ENCODE measurements at places on chromosomes 2 and 18.

DNA sequence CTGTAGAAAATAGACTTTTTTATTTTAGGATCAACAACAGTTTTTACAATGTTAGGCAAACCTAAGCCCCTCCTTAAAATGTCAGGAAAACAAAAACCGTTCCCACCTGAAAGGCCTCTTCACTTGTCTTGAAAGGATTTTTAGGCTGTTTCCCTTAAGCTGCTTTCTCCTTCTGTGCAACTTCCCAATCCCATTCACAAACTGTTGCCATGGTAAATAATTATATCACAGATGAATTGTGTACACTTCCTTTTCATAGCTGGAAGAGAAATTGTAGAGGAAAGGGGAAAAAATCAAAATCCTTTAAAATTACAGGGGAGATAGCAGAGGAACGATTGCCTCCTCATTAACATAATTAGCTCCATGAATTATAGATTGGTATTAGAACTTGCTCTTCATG is 1488.0 kb upstream of the CELF4 start:
- no peak for DNase-seq

DNA sequence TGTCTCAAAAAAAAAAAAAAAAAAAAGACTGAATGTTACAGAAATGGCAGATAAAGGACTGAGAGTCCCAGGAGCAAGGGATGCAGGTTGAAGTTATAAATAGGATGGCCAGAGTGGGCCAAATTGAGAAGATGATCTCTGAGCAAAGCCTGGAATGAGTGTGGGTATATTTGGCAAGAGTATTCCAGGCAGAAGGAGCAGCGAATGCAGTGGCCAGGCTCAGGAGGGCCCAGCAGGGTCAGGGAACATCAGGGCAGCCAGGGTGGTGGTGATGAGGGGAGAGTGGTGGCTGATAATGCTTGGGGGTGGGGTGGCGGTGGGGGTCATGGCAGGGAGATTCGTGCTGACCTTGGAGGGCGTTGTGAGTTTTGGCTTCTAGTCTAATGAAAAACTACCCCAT is 141.3 kb upstream of the AGAP1 start:
- no peak for DNase-seq

DNA sequence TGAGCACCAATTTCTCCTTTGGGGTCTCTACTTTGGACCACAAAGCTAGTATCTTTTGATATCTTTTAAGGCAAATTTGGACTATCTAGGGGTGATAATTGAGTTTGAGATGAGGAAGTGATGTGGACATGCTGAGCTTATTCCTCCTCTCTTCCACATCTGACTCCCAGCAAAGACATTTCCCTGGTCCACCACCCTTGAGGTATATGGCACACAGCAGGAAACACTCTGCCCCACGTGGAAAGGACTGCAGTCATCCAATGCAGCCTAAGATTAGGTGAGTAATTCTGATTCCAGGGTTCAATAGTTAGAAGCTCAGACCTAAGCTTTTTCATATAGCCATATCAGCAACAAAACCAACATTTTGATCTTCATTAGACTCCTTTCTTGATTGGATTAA is 290.1 kb upstream of the CHAC2 start:
- no peak for DNase-seq

GRCh38 chr2:170714381-170715061 is 616 bp upstream of the SP5 start:
- peak; percentile 18 for DNase-seq

DNA sequence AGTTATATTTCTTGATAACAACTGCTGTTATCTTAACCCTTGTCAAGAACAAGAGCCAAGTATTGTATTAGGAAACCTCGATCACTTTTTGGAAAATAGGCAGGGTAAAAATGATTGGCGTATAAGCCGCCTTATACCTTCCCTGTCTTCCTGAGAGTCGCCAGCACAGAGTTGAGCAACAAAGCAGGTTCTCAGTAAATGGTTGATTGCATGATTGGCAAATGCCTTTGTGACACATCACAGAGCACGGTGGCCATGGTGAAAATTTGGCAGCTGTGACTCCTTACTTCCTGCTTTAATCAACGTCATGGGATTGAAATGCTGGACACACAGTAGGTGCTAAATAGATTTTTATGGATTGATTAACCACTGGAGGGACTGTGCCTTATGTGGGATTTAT is 3.9 kb upstream of the KLHL29 start:
- no peak for DNase-seq

- no peak for DNase-seq
Measured at GRCh38 chr2:108491848-108492247, 42.4 kb upstream of the LIMS1 start.

- DNase-seq: no peak
Measured at GRCh38 chr2:44852594-44852993, 88.9 kb upstream of the SIX3 start.

DNA sequence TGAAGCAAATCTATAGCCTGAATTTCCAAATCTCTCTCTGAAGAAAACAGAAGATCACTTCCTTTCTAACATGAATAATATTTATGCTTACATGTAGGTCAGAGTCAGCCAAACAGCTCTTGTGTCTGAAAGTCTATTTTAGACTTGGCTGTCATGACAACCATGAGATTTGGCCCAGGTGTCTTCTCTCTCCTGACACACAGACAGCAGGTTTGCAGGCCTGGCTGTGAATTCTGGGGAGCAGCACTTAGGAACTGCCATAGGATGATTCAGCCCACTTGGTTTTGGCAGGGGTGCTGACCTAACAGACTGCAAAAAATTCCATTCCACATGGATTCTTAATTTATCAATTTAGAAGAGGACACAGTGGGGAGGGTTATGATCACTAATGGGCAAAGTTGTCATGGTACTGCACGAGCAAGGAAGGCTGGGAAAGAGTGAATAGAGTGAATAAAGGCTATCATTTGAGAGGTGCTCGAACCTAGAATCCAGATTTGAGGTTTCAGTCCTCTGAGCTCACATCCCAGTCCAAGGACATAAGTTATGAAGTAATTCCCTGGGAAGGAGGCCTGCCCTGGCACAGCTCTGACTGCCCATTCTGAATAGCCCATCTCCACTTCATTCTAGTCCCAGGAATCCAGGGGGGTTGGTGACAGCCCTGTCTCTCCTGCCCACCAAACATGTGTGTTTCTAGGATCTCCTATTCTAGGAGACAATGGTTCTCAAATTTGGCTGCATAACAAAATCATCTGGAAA is 453.9 kb upstream of the TRIB2 start:
- DNase-seq: no peak

GRCh38 chr18:8844721-8845148 is 139.4 kb downstream of the MTCL1 start:
- DNase-seq: no peak

DNA sequence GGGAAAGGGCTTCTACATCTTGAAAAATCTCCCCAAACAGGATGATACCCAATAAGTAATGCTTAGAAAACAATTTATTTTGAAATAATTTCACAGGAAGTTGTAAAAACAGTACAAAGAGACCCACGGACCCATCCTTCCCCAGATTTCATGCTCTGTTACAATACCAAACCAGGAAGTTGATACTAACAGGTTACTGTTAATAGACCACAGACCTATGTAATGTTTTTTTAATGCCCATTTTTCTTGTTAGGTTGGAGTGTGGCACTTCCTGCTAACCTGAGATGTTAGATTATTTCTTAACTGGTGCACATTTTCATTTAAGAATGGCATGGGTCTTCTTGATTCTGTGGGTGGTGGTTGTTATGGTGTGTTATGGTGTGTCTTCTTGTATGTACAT is 21.4 kb upstream of the MGAT5 start:
- no peak for DNase-seq

DNA sequence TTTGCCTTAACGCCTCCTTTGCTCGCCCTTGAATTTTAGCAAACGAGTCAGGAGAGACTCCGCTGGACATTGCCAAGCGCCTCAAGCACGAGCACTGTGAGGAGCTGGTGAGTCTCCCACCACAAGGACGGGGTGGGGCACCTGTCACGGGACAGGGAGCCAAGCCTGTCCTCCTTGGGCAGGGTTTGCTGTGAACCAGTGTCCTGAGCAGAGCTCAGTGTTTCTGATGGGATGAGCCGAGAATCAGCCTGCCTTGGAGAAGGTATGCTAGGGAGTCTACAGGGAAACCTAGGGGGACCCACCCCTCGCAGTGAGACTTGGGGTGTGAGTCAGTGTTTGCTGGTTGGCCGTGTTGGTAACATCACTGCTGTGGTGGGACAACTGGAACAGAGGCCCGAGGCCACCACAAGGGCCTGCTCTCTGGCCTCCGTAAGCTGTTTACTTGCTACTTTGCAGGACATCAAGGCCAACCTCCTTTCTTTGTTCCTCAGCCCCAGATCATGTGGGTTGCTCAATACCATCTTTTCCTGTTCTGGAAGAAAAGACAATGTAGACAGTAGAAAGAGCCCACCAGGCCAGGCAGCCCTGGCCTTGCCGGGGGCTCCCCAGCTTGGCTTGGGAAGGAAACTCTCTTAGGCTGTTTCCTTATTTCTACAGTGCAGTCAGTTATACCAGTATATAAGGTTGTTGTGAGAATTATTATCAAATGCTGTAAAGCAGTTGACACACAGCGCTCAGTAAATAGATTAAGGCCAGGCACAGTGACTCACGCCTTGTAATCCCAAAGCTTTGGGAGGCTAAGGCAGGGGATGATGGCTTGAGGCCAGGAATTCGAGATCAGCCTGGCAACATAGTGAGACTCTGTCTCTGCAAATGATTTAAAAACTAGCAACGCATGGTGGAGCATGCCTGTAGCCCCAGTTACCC is 42.4 kb downstream of the ITGB1BP1 start:
- DNase-seq: no peak

GRCh38 chr2:177599139-177599688 is 206.6 kb downstream of the AGPS start:
- DNase-seq: no peak

- DNase-seq: no peak
Measured at GRCh38 chr2:45904946-45905631, 253.6 kb downstream of the PRKCE start.

- no peak for DNase-seq
Measured at GRCh38 chr2:215019521-215020145, 118.8 kb downstream of the ABCA12 start.

DNA sequence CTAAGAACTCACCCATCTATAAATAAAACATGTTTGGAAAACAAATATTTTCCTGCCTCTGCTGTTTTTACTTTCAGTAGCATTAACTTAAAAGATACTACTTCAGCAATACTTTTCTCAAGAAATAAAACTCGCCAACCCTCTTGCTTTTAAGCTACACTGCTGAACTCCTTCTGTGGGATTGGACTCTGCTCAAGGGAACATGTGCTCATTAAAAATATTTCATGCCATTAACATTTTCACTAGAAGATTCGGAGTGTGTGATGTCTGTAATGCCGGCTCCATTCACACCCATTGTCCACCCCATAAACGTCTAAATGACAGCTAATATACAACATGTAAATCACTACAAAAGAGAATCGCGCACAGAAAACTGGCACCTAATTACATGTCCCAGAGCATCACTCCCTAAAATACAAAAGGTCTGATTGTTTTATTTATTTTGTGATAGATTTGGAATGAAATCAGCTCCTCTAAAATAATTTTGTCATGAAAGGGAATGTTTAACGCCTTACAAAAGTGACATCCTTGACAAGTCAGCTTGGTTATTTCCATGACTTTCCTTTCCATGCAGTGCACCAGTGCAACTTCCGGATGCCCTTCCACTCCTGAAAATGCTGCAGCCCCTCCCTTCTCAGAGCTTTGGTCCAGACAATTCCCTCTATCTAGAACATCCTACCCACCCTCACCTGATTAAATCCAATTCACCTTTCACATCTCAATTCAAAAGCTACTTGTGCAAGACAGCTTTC is 73.1 kb downstream of the ANKRD44 start:
- no peak for DNase-seq

DNA sequence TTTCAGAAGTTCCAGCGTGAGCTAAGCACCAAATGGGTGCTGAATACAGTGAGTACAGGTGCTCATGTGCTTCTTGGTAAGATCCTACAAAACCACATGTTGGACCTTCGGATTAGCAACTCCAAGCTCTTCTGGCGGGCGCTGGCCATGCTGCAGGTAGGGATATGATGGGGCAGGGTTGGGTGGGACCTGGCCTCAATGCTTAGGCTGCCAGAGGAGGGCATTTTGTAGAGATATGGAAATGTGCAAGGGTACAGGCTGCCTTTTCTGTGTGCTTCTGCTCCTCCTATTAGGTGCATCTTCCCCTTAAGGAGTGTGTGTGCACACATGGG is 22.1 kb downstream of the GCKR start:
- no peak for DNase-seq

DNA sequence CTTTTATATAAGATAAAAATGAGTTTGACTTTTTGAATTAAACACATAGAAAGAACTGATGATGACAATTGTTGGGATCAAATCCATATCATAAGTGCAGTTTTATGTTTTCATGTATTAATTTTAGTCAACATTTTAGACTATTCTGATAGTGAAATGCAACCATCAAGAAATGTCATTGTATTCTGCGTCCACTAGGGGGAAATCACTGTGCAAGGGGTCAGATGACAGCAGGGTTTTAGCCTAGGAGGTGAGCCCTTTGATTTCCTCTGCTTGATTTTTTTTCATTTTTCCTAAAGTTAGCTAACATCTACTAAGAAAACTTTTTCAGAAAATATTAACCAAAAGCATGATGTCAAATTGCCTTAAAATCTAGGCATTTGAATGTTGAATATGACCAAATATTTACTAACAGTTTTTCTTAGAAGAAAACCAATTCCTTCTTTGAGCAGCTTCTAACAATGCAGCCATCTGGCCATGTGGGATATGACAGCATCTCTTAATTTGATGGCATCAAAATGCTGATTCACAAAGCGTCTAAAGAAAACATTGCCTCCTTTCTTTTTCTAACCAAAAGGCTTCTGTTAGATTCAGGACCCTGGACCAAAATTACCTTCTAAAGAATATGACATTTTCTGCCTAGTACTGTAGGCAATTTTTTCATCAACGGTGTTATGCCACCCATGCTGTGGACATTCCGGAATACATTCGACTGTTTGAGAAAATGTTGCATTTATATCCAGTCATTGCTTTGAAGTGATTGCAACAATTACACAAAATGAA is 141.5 kb downstream of the SPHKAP start:
- no peak for DNase-seq

DNA sequence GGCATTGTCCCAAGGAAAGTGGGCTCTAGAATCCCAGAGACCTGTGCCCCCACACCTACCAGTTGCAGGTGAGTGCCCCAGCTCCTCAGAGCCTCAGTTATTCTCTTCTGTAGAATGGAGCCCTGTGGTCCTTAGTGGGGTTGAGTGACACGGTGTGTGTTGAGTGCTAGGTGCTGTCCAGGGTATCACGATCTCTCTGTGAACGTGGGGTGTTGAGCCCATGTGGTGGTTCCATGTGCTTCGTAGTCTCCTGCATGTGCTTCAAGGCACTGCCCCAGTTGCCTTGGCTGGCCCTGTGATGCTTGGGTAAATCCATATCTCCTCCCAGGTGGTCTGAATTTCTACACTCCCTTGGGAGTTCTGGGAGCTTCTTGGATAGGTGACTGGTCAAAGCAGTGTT is 54.9 kb downstream of the SH3RF3 start:
- DNase-seq: no peak

GRCh38 chr18:77478646-77479442 is 229.2 kb downstream of the GALR1 start:
- no peak for DNase-seq
